ENCODE measurements at places on chromosomes 5 and 9. TPM values are rescaled to one million over a fixed set of nuclear protein-coding genes. Genes with fewer than 3 reads are reported as not detected.

Gene C9orf153
- 0.14 TPM for total RNA-seq

Gene KCNMB1
- total RNA-seq: not detected

Gene PDLIM7
- total RNA-seq: 73.0 TPM

Gene FAM163B
- not detected for total RNA-seq

Gene CNTNAP3
- total RNA-seq: 57.2 TPM

Gene SLCO6A1
- not detected for total RNA-seq

Gene CDC20B
- total RNA-seq: not detected

Gene OR1Q1
- not detected for total RNA-seq

Gene TLR4
- total RNA-seq: 184 TPM

Gene C5orf52
- total RNA-seq: not detected

Gene PRSS3
- total RNA-seq: 0.51 TPM

Gene WNT8A
- not detected for total RNA-seq

Gene ACTBL2
- total RNA-seq: 0.17 TPM

Gene FOXD4
- 0.17 TPM for total RNA-seq

Data from dermis blood vessel endothelial cell (primary cell).